Activated CD4-positive, alpha-beta T cell treated with anti-CD3 and anti-CD28 coated beads, Interleukin-2, amount 50 U/mL, for 16 hours (primary cell): ENCODE measurements at places on chromosomes 5 and 9.
A peak's percentile ranks its signal among the peaks of the same experiment; 100 is the strongest.

DNA sequence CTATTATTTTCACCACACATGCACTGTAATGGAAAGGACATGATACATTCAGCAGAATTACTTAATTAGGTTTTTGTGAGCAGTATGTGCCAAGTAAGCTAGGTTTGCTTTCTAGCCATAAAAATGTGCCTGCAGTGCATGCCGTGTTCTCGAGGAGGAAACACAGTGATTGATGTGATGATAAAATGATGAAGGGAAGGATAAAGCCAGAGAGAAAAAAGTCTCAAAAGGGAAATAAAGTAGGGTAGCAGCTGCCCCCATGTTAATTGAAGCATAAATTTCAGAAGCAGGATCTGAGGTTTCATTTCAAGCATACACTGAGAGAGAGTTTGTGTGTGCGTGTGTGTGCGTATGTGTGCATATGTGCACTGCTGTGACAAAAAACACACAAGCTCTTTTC, 714.2 kb upstream of the C9orf72 start:
- DNase-seq = no peak

GRCh38 chr5:54632131-54632701, 114.7 kb downstream of the SNX18 start:
- no peak for DNase-seq

GRCh38 chr5:181190711-181191525, 14.1 kb downstream of the TRIM7 start:
- DNase-seq = no peak

DNA sequence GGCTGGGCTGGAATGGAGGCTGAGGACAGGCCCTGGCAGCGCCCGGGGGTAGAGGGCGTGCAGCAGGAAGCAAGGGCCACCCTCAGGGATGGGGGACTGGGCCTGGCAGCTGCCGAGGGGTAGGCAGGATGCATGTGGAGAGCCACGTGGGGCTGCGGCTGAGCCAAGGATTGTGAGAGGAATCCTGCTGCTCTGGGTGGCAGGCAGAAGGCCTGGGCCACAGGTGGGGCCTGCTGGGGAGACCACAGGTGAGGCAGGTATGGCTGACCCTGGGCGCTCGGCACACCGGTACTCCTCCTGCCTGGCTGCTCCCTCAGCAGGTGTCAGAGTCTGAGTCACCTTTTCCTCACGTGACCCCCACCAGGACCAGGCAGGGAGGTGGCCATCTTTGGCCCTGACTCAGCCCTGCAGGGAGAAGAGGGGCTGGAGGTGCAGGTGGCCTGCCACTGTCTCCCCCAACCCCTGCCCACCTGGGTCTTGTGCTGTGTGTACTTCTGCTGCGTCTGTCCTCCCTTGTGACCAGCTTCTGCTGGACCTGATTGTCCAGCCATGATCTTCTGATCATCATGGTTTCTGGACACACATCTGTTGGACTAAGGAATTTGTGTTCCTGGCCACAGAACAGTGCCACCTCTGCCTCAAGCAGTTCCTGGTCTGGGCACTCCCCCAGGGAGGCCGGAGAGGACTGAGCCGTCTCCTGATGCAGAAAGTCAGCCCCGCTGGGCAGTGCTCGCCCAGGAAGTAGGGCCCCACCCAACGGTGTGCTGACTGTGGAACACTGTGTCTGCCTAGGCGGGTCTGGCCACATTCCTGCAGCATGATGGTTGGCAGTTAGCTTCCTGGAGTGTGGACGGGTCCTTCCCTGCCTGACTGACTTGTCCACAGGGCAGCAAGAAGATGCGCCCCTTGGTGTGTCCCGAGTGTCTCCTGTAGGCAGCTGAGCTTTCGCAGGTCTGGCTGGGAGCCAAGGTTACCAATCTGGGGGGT, 6.4 kb downstream of the ARRDC1 start:
- peak; percentile 29 for DNase-seq

DNA sequence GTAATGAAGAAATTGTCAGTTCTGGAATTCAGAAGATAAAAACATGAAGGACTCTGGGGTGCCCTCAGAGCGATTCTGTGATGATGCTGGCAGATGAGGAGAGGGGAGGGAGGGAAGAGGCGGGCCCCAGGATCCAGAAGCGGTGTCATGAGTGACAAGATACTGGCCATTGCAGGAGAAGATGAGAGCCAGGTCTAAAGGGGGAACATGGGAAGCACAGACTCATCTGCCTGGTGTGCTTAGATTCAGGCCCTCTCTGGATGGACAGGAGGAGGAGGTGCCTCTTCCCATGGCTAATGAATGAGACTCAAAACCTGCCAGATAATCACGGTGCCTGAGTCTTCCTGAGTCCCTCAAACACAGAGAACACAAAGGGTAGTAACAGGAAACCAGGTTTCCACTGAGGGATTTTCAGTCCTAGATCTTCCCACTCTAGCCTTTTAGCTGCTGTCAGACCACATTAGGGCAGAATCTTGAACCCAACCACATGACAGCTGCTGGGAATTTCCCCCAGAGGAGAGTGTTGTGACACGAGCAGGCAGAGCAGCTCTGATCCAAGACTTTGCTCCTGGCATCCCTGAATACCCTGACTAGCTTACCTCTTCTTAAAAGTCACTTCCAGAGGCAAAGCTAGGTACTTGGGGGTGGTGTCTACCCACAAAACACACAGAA, 28.2 kb upstream of the HSPA9 start:
- DNase-seq = peak; percentile 29

DNA sequence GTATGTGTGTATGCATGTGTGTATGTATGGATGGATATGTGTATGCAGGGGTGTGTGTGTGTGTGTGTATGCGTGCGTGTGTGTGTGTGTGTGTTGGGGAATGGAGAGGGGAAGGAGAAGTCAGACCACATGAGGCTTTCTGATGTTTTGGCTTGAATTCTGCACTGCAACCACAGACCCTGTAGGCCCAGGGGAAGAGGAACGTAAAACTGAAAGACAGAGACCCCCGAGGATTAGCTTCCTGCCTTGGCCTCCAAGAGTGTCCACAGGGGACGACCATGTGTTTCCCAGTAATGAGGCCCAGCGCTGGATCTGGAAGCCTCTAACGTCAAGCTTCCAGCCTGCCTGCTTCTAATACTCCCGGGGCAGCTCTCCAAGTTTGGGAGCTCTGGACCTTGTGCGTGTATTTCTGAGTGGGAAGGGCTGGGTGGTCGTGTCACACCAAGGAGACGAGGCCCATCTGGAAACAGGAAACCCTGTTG, 5.8 kb downstream of the DCANP1 start:
- DNase-seq = no peak

GRCh38 chr9:11199335-11199734, 586.5 kb upstream of the PTPRD start:
- no peak for DNase-seq

- DNase-seq = no peak
These were observed 43.1 kb downstream of the P4HA2 start for GRCh38 chr5:132184588-132184987.

- no peak for DNase-seq
These were observed 68.5 kb downstream of the ANKRD31 start for GRCh38 chr5:75168026-75168735.

DNA sequence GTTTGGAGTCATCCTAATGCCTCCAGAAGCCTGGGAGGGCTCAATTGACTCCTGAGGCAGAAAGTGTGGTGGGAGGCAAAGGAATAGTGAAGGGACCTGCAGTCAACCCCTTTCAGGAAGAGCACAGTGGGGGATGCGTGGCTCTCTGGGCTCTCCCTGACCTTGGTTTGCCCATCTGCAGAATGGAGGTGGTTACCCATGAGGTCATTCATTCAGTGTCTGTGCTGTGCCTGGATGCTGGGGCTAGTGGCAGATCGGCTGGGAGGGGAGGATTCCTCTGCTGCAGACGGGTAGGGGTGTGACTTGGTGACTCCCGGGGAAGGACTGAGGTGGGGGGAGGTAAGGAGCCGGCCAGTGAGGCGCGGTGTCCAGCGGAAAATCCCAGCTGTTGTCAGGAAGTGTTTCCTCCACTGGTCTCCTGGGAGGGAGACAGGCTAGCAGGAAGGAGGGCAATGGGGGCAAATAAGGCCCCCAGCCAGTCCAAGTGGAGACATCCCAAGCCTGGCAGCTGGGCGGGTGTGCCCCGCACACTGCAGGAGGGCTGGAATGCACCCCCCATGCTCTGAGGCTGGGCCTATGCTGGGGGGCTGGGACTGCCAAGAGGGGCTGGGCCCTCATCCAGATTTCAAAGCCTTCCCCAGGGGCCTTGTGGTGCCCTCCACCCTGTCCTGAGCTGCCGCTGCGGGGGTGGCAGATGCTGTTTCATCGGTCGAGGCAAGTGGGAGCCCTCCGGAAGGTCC, 10.9 kb downstream of the CXXC5 start:
- DNase-seq = no peak

DNA sequence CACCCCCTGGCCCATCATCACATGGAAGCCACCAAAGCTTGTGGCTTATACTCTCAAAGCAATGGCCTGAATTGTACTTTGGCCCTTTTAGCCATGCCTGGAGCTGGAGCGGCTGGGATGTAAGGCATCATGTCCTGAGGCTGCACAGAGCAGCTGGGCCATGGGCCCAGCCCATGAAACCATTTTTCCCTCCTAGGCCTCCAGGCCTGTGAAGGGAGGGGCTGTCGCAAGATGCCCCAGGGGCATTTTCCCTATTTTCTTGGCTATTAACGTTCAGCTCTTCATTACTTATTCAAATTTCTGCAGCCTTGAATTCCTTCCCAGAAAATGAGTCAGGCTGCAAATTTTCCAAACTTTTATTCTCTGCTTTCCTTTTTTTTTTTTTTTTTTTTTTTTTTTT, 27.7 kb downstream of the FST start:
- DNase-seq = no peak

- DNase-seq = no peak
These were observed 63.9 kb downstream of the PPARGC1B start for GRCh38 chr5:149794041-149794440.

- no peak for DNase-seq
These were observed 154.1 kb downstream of the SEMA6A start for GRCh38 chr5:116420540-116420939.

DNA sequence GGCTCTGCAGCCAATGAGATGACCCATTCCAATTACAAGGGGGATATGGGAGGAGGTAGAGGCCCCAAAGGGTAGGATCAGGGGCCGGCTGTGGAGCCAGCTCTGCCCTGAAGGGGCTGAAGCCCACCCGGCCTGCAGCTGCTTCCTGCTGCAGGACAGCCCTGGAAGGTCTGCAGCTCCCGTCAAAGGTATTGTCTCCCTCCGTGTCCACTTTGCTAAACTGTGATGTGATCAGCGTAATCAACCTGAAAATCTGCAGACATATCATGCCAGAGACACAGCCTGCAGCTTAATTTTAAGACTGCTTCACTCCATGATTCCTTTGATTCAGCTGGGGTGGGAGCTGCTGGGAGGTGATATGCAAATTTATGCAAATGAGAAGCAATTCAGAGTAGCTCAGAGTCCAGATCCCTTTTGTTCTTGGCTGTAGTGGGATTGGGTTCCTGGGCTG, 90.7 kb downstream of the GADD45G start:
- no peak for DNase-seq

DNA sequence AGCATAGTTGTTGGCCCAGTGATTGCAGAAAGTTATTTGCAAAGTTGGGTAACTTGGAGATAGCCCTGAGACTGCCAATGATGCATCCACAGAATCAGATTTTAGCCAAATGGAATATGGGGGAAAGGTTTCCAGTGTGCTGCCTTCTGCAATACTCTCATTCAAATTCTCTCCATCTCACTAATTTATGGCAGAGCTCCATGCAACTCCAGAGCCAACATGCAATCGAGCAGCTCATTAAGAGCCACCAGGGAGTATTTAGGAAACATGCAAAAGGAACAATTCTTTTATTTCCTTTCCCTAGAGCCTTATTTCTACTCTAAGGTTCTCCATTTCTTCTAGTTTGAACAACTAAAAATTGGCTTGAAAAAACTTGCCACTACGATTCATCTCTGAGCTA, 135.9 kb upstream of the MARCHF11 start:
- DNase-seq = no peak

GRCh38 chr9:97873882-97874281, 20.9 kb downstream of the FOXE1 start:
- no peak for DNase-seq

DNA sequence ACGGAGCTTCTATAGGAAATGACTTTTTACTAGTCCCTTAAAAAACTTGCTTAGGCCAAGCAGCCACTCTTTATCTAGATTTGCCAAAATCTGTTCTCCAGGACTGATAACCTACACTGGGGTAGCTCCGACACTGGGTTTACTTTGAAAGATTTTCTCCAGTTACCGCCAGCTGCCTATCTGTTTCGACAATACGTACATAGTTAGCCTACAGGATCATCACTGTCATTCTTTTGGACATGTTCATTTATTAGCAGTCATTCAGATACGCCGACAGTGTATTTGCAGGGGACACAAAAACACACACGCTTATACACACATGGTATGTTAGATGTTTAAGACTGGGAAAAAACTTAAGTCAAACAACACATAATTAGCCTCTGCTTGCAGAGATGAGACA, 225.7 kb downstream of the DCP2 start:
- no peak for DNase-seq

- DNase-seq = peak; percentile 48
These were observed 88.1 kb downstream of the KCNN2 start for GRCh38 chr5:114449860-114450421.

DNA sequence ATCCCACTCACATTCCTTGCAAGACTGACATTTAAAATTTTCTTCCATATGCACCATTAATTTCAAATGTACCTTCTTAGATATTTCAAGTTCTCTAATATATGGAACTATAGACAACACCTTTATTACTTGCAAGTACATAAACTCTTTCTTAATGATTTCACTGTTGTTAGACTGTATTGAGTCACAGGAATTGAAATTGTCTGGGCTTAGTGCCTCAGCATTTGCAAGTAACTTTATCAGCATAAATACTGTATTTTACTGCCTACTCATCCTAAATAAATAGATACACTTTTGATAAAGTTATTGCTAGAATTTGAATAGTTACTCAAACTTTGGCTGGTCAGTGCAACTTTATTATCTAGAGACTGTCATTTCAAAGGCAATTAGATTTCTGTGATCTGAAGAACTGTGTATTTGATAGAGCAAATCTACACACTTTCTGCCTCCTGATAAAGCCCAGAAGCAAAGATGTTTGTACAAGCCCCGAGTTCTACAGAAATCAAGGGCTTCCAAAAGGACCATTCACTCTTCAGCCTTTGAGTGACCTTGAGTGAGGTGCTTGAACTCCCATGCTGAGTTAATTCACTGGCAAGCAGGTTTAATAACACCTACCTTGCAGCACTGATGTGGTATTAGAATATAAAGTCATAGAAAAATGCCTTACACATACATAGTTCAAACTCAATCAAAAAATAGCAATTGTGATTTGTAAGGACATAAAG, 91.6 kb downstream of the COX7C start:
- no peak for DNase-seq

- no peak for DNase-seq
These were observed 211.5 kb upstream of the NREP start for GRCh38 chr5:111968459-111968858.

GRCh38 chr9:84759300-84759750, 89.8 kb downstream of the NTRK2 start:
- peak; percentile 83 for DNase-seq
